A549 (cell line): ENCODE measurements at places on chromosomes 3 and 15.

GRCh38 chr15:76177491-76178040 is 117.8 kb downstream of the TMEM266 start:
- peak; percentile 56 for DNase-seq

DNA sequence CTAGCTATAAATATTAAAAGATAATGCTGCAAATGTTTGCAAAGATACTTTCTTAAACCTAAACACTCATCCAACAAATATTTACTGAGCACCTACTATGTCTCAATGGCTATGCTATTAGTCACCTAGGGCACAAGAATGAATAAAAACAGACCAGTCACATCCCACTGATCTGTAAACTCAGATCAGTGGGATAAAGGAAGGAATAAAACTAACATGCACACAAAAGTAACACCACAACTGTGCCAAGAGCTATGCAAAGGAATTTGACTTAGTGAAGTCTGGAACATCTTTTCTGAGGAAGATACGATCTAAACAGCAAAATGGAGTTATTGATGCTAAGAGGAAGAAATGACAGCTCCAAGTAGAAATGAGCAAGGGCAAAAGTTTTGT is 56.6 kb downstream of the CBLB start:
- peak; percentile 53 for DNase-seq

DNA sequence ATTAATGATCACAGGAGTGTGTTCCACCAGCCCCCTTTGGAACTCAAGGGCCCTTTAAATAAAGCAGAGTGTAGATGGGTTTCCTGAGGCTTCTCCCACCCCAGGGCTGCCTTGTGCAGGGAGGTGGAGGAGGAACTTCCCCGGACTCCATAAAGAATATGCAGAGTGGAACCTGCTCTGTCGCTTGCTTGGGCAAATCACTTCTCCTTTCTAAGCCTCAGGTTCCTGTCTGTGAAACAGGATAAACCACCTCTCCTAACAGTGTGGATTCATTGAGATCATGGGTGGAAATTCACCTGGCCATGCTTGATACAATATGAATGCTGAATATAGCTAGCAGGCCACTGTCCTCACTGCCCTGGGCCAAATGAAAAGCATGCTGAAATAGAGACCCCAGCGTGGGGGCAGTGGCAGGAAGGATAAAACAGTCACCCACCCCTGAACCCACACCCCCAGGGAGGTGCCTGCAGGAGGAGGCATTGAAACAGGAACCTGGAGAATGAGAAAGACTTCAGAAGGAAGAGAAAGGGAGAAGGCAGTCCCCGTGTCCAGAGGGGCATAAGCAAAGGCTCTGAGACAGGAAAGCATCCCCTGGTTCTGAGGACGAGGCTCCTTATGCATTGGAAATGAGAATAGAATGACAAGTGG is 41.1 kb upstream of the CHRNB4 start:
- no peak for DNase-seq

GRCh38 chr15:59537403-59537802 is 74.2 kb upstream of the GCNT3 start:
- DNase-seq = no peak
